ENCODE measurements at places on chromosomes 5 and 9.

DNA sequence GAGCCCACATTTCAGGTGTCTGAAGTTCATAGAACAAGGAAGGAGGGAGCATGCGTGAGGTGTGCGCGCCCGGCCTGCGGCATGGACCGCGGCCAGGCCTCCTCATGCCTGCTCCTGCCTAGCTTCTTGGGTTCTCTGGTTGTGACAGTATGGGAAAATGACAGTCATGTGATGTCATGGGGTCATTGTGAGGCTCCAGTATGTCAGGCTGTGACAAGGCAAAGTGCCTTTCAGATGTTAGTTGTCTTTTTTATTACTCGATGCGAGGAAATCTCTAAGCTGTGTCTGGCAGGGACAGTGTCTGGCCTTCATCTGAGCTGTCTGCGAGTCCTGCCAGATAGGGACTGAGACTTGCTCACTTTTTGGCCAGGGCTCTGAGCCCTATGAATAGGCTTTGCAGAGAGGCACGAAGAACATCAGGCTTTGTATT, 13.3 kb downstream of the UCK1 start:
- DNase-seq: no peak

GRCh38 chr5:89728750-89729149, 680.8 kb downstream of the CETN3 start:
- no peak for DNase-seq

DNA sequence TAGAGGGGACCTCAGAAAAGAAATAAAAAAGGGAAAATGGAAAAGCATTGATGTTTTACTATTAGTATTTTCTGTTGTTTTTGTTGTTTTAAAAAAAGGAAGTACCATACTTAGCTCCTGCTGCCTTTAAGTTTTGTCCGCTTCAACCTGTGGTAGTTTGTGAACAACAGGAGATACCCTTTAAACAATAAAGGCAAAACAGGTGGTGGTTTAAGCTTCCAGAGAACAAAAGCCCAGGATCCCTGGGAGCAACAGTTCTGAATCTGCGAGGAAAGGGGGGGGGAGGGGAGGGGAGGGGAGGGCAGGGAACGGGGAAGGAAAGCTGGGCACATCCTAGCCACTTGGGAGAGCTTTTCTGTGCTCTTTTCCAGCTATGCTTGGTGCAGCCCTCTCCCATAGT, 2.1 kb upstream of the PSIP1 start:
- DNase-seq: no peak

DNA sequence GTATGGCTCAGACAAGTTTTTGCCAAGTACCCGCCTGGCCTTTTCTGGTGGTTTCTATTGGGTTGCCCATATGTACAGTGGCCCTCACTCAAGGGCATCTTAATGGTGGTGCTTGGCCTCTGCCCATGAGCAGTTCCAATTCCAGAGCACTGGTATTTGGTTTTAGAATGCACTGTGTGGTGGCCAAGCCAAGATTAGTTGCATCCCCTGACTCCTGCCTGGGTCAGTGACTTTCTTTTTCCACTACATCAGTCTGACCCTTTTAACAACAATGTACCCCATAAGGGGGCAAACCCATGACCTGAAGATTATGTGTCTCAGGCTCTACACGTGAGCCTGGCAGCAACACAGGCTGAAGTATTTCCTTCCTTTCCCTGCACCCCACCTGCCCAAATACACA, 34.2 kb downstream of the NPR3 start:
- DNase-seq: no peak

DNA sequence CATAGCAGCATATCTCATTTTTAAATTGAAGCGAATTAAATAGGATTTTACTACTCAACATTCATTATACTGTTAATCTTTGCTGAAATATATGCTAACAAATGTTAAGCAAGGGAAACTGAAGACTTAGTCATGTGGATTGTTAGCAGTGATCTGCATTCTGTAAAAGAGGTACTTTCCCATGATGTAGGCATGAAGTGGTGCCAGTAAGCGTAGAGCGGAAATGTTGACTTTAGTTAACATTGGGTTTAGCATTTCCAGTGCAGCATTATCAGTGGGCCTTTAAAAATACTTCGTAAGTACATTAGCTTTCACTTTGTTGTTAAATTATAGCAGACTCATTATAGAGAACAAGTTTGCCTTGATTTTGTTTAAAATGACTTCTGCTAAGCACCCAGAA, 130.3 kb downstream of the CDC42SE2 start:
- DNase-seq: peak; percentile 89

GRCh38 chr5:116626945-116627679, 52.5 kb upstream of the SEMA6A start:
- DNase-seq: no peak

GRCh38 chr9:115000217-115000639, 69.8 kb upstream of the TNFSF8 start:
- no peak for DNase-seq

- DNase-seq: no peak
These were observed 273.8 kb upstream of the RPS23 start for GRCh38 chr5:82551840-82552385.

DNA sequence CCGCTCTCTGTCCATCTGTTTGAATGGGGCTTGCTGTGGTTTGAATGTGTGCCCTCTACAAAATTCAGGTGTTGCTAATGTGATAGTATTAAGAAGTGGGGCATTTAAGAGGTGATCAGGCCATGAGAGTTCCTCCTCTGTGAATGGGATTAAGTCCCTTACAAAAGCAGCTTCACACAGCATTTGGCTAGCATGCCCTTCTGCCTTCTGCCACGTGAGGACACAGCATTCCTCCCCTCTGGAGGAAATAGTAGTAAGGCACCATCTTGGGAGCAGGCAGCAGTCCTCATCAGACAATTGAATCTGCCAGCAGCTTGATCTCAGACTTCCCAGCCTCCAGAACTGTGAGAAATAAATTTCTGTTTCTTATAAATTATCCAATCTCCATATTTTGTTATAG, 540.2 kb downstream of the CSNK1G3 start:
- DNase-seq: no peak

Data from CD4-positive, CD25-positive, alpha-beta regulatory T cell (primary cell).